Activated naive CD4-positive, alpha-beta T cell (primary cell): ENCODE measurements at places on chromosomes 13 and 19.

GRCh38 chr19:50000841-50001557 lies 24.2 kb downstream of the VRK3 start:
- no peak for DNase-seq

DNA sequence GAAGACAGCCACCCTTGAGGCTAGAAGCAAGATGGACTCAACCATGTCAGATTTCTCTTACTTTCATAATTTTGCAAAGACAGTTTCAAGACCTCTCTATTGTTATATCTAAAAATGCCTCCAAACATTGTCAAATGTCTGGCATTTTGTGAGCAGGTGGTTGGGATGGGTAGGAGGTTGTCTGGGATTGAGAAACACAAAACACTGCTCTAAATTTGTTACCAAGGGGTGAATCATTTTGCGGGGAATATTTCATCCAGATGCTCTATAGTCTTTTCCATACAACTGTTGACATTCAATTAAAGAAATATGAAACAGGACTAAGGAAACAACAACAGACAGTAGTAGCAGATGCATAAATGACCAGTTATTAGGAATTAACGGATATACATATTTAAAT lies 208.2 kb downstream of the ITGBL1 start:
- no peak for DNase-seq

- no peak for DNase-seq
Observed at GRCh38 chr13:48231080-48231479, 1.9 kb upstream of the ITM2B start.

GRCh38 chr13:111270765-111271698 lies 49.4 kb upstream of the TEX29 start:
- DNase-seq = no peak

GRCh38 chr13:83547043-83547442 lies 335.2 kb downstream of the SLITRK1 start:
- DNase-seq = no peak

- DNase-seq = no peak
Observed at GRCh38 chr13:51862957-51863356, 1.2 kb downstream of the CCDC70 start.

DNA sequence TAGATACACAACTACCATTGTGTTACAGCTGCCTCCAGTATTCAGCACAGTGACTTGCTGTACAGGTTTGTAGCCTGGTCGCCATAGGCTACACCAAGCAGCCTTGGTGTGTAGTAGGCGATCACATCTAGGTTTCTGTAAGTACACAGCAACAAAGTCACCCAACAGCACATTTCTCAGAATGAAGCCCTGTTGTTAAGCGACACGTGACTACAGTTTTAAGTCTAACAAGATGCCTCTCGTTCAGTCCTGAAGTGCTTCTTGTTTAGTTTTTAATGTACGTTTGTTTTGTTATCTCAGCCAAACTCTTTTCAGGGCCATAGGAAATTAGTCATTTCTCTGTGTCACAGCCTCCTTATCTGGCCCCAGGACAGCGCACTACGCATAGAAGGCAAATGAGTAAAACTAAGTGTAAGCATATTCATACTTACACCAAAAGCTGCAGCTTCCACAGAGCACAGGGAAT lies 50.0 kb upstream of the GPR183 start:
- no peak for DNase-seq

GRCh38 chr19:2477141-2477710 lies 1.3 kb downstream of the GADD45B start:
- no peak for DNase-seq

DNA sequence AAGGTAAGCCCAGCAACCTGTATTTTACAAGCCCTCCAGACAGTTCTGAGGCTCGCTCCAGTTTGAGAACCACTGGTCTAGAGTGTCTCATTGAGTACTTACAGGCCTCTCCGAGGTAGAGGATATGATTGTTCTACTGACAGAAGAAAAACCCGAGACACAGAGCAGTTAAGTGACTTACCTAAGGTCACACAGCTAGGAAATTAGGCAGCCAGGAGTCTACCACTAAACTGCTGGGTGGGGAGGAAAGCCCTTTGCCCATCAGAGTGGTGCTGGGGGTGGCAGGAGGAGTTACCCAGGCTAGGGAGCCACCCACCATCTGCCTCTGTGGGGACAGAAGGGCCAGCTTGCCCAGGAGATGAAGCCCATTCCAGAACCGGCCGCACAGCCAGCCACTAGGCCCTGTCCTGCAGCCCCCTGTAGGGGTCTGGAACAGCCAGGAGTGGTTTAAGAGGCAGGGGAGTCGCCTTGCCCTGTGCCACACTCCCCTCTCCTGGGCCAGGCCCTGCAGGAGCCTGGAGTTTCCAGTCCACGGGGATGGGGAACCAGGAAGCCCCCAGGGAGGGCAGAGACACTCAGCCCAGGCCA lies 703 bp downstream of the RASGRP4 start:
- DNase-seq = no peak

DNA sequence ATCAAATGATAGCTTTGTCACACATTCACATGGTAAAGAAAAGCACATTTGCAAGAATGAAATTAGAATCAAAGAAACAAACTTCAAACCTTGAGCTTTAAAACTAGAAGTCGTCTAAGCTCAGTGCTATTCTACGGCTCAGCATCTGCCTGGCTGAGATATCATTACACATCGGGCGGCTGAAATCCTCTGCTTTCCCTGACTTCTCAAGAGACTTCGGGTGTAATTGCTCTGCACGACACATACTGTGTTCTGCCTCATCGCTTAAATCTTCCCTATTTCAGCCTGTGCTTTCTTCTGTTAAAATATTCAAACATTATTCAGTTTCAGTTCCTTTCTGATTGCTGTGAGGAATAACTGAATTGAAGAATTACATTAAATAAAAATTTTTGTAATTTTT lies 265.3 kb downstream of the NALCN start:
- no peak for DNase-seq

DNA sequence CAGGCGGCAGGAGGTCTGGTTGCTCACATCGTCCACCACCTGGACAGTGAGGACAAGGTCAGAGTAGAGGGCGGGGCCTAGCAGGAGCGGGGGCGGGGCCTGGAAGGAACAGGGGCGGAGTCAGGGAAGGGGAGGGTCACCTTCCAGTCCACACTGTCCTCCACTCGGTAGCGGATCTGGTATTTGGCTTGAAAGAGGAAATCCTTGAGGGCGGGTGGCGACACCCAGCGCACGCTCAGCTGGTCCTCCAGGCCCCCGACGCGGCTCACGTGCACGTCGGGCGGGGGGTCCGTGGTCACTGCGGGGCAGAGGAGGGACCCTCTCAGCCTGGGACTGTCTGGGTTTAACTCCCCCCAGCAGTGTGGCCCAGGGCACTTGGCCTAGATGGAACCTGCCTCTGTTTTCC lies 8.2 kb downstream of the REX1BD start:
- DNase-seq = no peak
